Activated naive CD4-positive, alpha-beta T cell (primary cell): ENCODE measurements at places on chromosomes 12 and 14.

DNA sequence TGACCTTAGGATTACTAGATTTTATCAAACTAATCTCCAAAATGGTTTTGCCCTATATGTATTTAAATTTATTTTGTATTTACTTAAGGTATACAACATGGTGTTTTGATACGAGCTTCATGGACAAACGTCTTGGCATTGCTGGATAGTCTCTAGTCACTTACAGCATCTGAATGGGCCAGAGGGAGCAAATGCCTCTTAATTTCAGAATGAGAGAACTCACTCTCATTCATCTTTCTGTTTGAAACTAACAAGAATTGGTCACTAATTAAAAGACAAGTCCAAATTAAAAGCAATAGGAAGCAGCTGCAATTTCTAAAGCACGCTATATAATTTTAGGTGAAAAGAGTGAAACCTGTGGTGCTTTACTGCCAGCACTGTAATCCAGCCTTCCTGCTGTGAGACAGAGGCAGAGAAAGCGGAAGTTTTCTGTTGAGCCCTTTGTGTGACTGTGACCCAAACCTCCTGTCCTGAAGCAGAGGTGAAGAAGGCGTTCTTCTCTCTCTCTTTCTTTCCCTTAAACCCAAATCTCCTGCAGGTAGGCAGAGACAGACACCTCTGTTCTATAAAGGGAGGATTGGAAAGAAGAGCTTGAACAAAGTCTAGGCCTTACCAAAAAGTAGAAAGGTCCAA, 184.6 kb upstream of the NAV3 start:
- DNase-seq, result no peak

GRCh38 chr12:6224550-6224949, 24.4 kb downstream of the CD9 start:
- DNase-seq, result no peak

GRCh38 chr12:114448618-114448933, 42.6 kb upstream of the TBX5 start:
- no peak for DNase-seq

GRCh38 chr14:79337761-79338160, 873.5 kb downstream of the DIO2 start:
- DNase-seq, result no peak

DNA sequence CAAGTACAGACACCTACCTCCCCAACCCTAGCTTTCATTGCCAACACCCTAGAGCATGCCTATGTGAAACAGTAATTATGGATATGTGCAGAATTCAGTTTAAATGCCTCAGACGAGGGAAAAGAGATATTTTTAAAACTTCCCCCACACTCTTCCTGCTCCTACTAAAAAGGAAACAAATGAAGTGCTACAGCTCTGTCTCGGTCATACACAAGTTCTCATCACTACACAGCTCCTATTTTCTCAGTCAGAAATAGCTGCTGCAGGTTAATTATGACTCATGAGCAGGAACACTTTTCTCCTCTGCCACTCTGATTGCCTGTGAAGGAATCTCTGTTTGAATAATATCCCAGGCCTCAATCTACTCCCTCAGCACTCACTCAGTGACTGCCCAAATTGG, 703.6 kb upstream of the FLRT2 start:
- no peak for DNase-seq

DNA sequence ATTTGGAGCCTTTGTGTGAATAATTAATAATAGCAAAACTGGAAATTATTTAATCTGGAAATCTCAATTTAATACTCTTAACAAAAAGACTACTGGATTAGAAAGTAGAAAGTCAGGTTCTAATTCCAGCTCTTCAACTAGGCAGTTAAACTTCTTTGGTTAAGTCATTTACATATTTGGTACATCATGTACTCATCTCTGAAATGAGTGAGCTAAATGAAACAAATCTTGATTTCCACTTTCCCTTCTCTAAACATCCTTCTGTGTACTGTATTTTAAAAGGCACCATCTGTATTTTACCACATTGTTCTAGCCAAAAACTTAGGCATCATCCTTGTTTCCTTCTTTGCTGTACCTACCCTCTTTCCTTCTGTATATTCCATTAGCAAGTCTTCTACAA, 26.9 kb downstream of the CRADD start:
- DNase-seq, result no peak

DNA sequence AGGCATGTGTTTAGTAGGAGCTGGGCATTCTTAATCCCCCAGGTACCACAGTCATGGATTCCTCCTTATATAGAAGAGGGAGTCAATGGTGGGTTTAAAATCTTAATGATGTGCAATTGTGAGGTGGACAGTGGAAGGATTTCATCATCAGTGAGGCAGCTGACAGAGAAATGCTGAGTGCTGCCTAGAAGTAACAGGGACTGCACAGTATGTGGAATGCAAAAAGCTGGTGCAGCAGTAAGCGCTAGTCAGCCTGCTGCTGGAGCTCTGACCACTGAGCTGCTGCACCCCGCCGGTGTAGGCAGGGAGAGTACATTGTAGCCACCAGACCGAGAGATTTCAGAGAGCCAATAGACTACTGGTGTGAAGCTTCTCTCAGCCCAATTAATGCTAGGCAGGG, 80.5 kb upstream of the DACT1 start:
- no peak for DNase-seq

- no peak for DNase-seq
These were observed 161.9 kb downstream of the CRADD start for GRCh38 chr12:93839064-93839463.

GRCh38 chr14:60183138-60183537, 17.9 kb upstream of the DHRS7 start:
- no peak for DNase-seq

GRCh38 chr14:101791919-101792572, 30.5 kb downstream of the PPP2R5C start:
- no peak for DNase-seq

DNA sequence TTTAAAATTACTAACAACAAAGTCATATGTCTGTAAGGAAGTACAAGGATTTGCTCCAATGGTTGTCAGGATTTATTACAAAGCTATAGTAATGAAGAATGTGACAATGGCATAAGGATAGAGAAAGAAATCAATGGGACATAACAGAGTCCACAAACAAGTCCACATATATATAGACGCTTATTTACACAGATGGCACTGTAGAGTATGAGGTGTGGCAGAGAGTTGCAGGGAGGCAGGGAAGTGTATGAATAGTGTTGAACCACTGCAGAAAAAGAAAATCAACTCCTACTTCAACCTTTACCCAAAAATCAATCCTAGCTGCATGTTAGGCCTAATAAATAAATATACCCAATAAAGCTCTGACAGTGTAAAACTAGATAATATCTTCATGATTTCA, 21.3 kb downstream of the SOS2 start:
- DNase-seq, result no peak

DNA sequence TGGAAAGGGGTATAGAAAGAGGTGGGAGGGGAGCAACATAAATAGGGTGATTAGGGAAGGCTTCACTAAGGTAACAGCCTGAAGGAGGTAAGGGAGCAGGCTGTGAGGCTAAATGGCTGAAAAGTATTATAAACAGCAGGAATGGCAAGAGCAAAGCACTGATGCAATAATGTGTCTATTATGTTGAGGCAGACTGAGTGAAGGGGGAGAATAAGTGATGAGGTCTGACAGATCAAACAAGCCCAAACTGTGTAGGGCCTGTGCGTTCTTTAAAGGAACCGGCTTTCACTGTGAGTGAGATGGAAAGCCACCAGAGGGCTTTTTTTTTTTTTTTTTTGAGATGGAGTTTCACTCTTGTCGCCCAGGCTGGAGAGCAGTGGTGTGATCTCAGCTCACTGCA, 6.7 kb upstream of the VCPKMT start:
- DNase-seq, result no peak
